ENCODE measurements at places on chromosomes 1 and 21.

DNA sequence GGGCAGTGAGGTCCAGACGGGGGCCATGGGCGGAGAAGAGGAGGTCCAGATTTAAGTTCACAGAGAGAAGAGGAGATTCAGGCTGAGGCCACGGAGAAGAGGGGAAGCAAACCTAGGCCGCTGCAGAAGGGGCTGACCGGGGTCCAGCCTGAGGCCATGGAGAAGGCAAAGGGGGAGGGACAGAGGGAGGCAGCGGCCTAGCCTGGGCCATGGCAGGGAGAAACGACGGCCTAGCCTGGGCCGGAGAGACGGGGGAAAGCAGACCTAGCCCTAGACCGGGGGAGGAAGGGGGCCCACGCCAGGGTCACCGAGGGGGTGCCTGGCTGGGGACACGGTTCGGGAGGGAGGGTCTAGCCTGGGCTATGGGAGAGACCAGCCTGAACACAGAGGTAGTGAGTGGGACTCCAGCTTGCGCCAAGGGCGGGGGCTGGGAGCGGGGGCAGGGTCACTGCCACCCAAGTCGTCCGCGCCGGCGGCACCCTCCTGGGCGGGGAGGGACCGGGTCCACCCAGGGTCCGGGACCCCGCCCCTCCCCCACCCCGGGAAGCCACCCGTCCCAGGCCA lies 459 bp downstream of the CAPZB start:
- DNase-seq = no peak

- DNase-seq = no peak
Measured at GRCh38 chr1:42189931-42190853, 25.6 kb upstream of the GUCA2A start.

GRCh38 chr1:212062832-212063438 lies 27.4 kb downstream of the DTL start:
- DNase-seq = peak; percentile 7

DNA sequence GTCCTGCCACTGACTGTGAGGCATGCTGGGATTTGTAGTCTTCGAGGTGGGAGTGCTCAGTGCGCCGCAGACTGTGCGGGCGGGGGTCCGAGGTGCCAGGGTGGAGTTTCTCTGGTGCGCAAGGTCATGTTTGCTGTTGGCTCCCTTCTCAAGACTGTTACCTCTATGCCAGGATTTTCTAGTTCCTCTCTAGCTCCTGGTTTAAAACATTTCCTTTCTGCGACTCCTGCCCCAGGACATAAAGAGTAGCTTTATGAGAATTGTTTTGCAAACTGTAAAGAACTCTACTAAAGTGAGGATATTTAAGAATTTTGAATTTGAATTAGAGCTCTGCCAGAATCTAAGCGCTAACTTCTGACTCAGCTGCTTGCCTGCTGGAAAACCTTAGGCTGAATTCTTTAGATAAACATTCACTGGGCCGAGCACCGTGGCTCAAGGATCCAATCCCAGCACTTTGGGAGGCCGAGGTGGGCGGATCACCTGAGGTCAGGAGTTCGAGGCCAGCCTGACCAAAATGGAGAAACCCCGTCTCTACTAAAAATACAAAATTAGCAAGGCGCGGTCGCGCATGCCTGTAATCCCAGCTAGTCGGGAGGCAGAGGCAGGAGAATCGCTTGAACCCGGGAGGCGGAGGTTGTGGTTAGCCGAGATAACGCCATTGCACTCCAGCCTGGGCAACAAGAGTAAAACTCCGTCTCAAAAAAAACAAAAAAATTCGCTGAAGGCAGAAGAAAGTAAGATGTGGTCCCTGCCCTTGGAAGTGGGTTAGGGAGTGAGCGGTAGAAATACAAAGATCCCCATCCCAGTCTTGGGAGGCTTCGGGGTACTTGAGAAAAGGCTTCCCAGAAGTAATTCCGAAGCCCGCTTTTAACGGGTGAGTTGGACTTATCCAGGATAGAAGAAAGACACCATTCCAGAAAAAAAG lies 992 bp upstream of the USP48 start:
- peak; percentile 19 for DNase-seq

DNA sequence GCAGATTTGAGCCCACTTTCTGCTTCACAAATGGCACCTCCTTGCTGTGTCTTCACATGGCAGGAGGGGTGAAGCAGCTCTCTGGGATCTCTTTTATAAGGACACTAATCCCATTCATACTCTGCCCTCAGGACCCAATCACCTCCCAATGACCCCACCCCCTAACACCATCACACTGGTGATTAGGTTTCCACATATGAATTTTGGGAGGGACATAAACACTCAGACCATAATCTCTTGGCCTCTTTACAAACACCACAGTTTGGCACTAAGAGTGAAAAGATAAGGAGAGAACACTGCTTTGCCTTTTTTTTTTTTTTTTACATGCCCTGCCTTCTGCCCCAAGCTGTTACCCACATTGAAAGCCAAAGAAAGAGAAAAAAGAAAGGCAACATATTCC lies 166.2 kb upstream of the NFIA start:
- DNase-seq = no peak
